Thoracic aorta (tissue), 2 donors: ENCODE measurements at places on chromosomes 16 and 17. TPM values are rescaled to one million over a fixed set of nuclear protein-coding genes. Genes with fewer than 3 reads are reported as not detected.

DNA sequence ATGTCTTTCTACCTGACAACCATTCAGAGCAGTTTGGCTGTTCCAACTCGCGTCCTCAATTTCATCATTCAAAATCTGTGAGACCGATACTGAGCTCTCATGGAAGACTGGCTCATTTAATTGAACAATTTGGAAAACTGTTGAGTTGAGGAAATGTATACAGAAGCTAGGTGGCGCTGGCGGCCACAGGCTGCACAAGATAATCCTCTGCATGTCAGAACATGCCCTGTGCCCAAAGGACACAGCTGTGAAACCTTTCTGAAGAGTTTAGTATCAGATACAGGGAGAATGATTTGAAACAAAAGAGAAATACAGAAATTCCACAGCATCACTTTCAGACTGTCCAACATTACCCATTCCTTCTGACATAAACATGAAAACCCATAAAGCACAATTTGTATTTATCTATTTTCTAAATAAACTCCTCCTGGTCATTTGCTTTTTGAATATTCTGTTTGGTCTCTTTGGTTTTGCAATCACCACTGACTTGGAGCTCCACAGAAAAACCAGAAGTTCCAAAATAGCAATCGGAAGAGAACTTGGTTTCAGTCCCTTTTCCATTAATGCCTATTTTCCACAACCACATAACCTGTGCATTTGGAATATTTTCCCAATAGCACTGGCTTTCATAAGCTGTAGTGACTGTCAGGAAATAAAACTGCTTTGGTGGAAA, 192.8 kb downstream of the MAP2K6 start:
- no peak for DNase-seq
- peak overlapping the region; percentile 11 for H3K27ac ChIP-seq
- peak overlapping the region; percentile 1 for H3K4me3 ChIP-seq
- H3K4me1 ChIP-seq: peaks cover 36% of the 10 kb centered on the region
- no peaks in the 10 kb centered on the region for H3K27me3 ChIP-seq

GRCh38 chr17:51435171-51435552, 174.8 kb downstream of the UTP18 start:
- no peak overlapping the region for H3K27ac ChIP-seq
- H3K4me3 ChIP-seq: no peak overlapping the region
- no peaks in the 10 kb centered on the region for H3K27me3 ChIP-seq
- DNase-seq: no peak

DNA sequence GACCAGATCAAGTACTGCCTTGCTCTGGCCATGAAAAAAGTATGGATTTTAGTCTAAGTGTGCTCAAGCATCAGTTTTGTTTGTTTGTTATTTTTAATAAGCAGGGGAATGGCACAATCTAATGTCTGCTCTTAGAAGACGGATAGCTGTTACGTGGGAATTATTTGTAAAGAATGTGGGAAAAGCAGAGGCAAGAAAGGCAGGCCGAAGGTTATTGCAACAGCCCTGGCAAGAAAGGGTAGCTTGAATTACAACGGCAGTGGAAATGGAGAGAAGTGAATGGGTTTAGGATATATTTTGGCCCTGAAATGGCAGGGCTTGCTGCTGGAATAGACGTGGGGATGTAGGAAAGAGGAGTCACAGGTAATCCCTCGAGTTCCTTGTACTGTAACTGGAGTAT, 987 bp upstream of the HASPIN start:
- peak overlapping the region; percentile 67 for H3K27ac ChIP-seq
- H3K4me1 ChIP-seq: peaks cover 22% of the 10 kb centered on the region
- no peaks in the 10 kb centered on the region for H3K27me3 ChIP-seq
- H3K4me3 ChIP-seq: peak overlapping the region; percentile 80

- H3K4me3 ChIP-seq: peak overlapping the region; percentile 59
- H3K27me3 ChIP-seq: no peaks in the 10 kb centered on the region
- peak overlapping the region; percentile 63 for H3K27ac ChIP-seq
- no peaks in the 10 kb centered on the region for H3K36me3 ChIP-seq
- peaks cover 31% of the 10 kb centered on the region for H3K4me1 ChIP-seq
Measured at GRCh38 chr17:951325-952132, 28.0 kb downstream of the NXN start.

- H3K27me3 ChIP-seq: no peaks in the 10 kb centered on the region
- H3K4me3 ChIP-seq: no peak overlapping the region
- no peaks in the 10 kb centered on the region for H3K4me1 ChIP-seq
- no peak for DNase-seq
- no peak overlapping the region for H3K27ac ChIP-seq
Measured at GRCh38 chr17:68176718-68177117, 71.1 kb upstream of the AMZ2 start.

GRCh38 chr17:40560592-40561293, 4.5 kb downstream of the CCR7 start:
- peak overlapping the region; percentile 42 for H3K4me3 ChIP-seq
- no peaks in the 10 kb centered on the region for H3K36me3 ChIP-seq
- DNase-seq: no peak
- H3K27ac ChIP-seq: no peak overlapping the region
- no peaks in the 10 kb centered on the region for H3K27me3 ChIP-seq
- peaks cover 5% of the 10 kb centered on the region for H3K4me1 ChIP-seq

DNA sequence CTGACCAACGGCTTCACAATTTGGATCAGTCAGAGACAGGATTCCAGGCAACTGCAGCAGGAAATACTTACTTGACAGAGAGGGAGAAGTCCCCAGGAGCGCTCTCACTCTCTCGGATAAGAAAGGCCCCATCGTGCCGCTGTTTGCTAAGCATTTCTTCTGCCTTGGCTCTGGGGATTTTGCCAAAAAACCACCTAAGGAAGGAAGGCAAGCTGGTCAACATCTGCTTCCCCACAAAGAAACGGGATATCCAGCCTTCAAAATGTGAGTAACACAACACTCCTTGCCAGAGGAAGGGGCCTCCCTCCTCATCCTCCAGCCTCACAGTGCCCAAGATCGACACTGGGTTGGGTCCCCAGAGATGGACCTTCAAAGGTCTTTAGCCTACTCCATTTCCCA, 36.6 kb upstream of the SLC25A19 start:
- no peak overlapping the region for H3K4me3 ChIP-seq
- H3K4me1 ChIP-seq: peaks cover 3% of the 10 kb centered on the region
- no peak for DNase-seq
- peaks cover 14% of the 10 kb centered on the region for H3K36me3 ChIP-seq

The C16orf96 gene
- total RNA-seq: not detected

The IL17C gene
- total RNA-seq: 0.92 TPM

The VWA3A gene
- not detected for total RNA-seq

- DNase-seq: no peak
- no peaks in the 10 kb centered on the region for H3K27me3 ChIP-seq
- H3K4me3 ChIP-seq: peak overlapping the region; percentile 90
- peak overlapping the region; percentile 87 for H3K27ac ChIP-seq
- no peaks in the 10 kb centered on the region for H3K36me3 ChIP-seq
Measured at GRCh38 chr16:56990407-56991286, 1.3 kb downstream of the NLRC5 start.

The CACNG4 gene
- not detected for total RNA-seq
